ENCODE measurements at places on chromosomes 12 and 14. TPM values are rescaled to one million over a fixed set of nuclear protein-coding genes. Genes with fewer than 3 reads are reported as not detected.

The SRRM4 gene
- 0.04 TPM for total RNA-seq

DNA sequence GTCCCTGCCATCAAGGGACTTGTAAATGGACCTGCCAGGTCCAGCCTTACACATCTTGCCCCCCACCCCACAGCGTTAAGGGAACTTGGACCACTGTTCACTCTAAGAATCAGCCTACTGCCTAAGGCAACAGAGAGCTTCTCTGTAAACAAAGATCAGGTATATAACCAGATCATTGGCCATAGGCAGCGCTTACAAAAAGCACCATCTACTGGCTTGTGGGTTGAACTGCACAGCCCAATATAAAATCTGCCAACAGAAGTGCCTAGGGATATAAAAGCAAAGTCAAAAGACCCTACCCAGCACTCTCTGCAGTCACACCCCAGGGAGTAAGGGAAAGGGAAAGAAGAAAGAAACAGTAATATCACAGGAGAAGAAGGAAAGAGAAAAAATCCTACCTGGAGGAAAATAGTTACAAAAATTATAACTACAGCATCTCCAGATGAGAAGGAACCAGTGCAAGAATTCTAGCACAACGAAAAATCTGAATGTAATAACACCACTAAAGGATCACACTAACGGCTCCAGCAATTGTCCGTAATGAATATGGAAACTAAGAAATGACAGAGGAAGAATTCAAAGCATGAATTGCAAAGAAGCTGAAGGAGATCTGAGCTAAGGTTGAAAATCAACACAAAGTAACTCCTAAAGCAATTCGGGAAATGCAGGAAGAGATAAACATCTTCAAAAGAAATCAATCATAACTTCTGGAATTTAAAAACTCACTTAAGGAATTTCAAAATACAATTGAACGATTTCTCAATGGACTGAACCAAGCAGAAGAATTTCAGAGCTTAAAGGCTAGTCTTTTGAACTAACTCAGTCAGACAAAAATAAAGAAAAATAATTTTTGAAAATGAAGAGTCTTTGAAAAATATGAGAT, 95.2 kb upstream of the PCED1B start:
- no peak for DNase-seq

DNA sequence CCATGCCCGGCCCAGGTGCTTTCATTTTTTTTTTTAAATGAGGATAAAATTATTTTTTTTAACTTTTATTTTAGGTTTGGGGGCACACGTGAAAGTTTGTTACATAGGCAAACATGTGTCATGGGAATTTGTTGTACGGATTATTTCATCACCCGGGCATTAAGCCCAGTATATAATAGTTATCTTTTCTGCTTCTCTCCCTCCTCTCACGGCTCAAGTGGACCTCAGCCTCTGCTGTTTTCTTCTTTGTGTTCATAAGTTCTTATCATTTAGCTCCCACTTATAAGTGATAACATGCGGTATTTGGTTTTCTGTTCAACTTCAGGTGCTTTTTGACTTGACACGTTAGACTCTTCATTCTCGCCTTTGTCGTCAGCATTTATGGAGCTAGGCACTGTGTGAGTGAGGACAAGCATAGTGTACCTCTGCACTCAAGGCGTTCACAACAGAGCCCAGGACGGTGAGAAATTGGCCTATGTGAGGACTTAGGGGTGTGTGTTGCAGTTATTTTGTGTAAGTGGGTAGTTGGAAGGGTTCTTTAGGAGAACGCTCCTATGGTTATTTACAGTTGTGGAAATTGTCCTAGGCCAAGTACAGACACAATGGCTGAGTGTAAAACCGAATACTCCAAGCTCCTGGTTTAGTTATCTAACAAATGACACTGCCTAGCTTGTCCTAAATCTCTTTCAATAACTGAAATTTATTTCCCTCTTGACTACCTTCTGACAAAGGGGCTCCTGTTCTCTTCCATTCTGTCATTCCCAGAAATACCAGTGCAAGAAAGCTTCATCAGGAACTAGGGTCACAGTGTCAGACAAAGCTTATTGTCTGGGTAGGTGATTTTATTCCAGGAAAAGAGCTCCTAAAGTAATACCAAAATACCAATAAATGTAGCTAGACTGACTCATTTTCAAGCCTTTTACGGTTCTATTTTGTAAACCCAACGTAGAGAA, 200.5 kb upstream of the PRICKLE1 start:
- no peak for DNase-seq

DNA sequence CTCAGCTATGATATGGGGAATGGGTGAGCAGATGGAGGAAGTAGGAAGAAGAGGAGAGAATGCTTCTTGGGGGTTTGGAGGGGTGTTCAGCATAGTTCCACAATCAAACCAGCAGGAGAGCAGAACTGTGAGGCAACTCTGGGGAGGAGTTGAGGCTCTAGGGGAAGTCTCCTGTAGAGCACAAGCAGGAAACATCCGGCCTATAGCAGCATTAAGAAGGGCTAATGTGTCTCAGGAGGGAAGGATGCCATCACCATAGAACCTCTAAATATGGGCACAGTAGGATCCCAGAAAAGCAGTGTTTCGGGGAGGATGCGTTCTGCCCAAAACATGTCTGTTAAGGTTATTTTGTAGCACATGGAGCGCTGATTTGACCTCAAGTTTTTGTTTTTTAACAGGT, 8.4 kb upstream of the SALL2 start:
- DNase-seq: no peak

DNA sequence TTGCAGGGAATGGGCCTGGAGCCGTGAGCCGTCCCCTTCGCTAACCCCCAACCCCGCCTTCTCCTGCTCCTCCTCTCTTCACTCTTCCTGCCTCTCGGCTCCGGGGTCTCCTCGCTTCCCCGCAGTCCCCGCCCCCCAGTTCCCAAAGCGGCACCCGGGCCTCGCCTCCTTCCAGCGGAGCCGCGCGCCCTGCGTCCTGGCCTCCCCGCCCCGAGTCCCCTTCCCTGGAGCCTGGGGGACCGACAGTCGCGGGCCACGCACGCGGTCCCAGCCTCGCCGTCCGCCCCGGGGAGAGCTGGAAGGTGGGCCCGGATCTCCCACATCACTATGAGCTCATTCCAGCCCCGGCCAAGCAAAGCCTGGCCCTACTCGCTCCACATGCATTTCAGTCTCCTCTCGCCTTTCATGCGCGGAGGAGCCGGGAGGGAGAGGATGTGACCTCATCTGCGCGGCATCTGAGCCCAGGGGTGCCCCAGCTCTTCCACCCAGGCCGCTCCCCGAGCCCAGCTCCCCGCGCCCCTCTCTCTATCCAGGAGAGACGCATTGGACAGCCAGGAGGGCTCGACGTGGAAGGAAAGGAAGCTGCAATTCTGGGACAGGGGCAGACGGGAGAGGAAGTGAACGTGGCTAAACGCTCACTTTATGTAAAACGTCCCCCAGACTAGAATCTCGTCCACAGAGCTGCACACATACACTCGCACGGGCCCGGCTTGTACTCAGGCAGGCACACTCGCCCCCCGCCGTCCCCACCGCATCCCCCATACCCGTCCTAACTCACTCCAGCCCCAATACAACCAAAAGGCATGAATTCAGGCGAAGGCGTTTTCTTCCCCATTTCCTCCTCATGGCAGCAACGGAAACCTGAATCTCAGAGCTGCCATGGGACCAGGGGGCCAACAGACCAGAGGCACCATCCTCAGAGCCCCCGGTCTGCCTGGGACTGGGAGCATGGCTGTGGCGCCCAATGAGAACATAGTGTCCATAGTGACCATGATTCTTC, 108.7 kb upstream of the CCND2 start:
- DNase-seq: peak; percentile 73

Measured in sciatic nerve (tissue), 2 donors.